Right lung (tissue), 10 donors: ENCODE measurements at places on chromosomes 5 and 9. TPM values are rescaled to one million over a fixed set of nuclear protein-coding genes. Genes with fewer than 3 reads are reported as not detected.

PCDHB2 gene
- polyA plus RNA-seq: 7.3 TPM

ABO gene
- 4.0 TPM for polyA plus RNA-seq

GPR21 gene
- 0.71 TPM for polyA plus RNA-seq

IFNA13 gene
- 0.28 TPM for polyA plus RNA-seq

GABRB2 gene
- polyA plus RNA-seq: 2.9 TPM
